Uterus (tissue), 4 donors: ENCODE measurements at places on chromosomes 12 and 14. TPM values are rescaled to one million over a fixed set of nuclear protein-coding genes. Genes with fewer than 3 reads are reported as not detected.
A peak's percentile ranks its signal among the peaks of the same experiment; 100 is the strongest.

The KRT77 gene
- not detected for total RNA-seq

The SERPINA10 gene
- not detected for total RNA-seq

The BBS10 gene
- total RNA-seq, result 18.2 TPM

The MUCL1 gene
- not detected for total RNA-seq

The ADCK1 gene
- total RNA-seq, result 7.1 TPM

The EML5 gene
- total RNA-seq, result 3.4 TPM

The TRIM9 gene
- total RNA-seq, result 2.4 TPM

The APOF gene
- total RNA-seq, result not detected

GRCh38 chr14:95389471-95390011 lies 69.8 kb upstream of the CLMN start:
- H3K4me3 ChIP-seq, result no peak overlapping the region
- H3K36me3 ChIP-seq, result no peaks in the 10 kb centered on the region
- peak overlapping the region; percentile 59 for H3K27ac ChIP-seq
- no peaks in the 10 kb centered on the region for H3K4me1 ChIP-seq
- H3K27me3 ChIP-seq, result no peaks in the 10 kb centered on the region

- no peaks in the 10 kb centered on the region for H3K27me3 ChIP-seq
- H3K27ac ChIP-seq, result no peak overlapping the region
- no peak for DNase-seq
- H3K4me3 ChIP-seq, result no peak overlapping the region
These were observed 22.0 kb upstream of the SRRM4 start for GRCh38 chr12:118959348-118959747.

- H3K4me1 ChIP-seq, result no peaks in the 10 kb centered on the region
- no peak overlapping the region for H3K27ac ChIP-seq
- H3K4me3 ChIP-seq, result no peak overlapping the region
- DNase-seq, result no peak
- no peaks in the 10 kb centered on the region for H3K36me3 ChIP-seq
These were observed 1196.5 kb downstream of the GALC start for GRCh38 chr14:86796221-86797074.

GRCh38 chr12:49079793-49080192 lies 10.0 kb upstream of the RHEBL1 start:
- no peak for DNase-seq
- H3K27me3 ChIP-seq, result no peaks in the 10 kb centered on the region
- H3K27ac ChIP-seq, result no peak overlapping the region
- no peaks in the 10 kb centered on the region for H3K4me1 ChIP-seq

- H3K4me1 ChIP-seq, result no peaks in the 10 kb centered on the region
- DNase-seq, result no peak
- no peak overlapping the region for H3K4me3 ChIP-seq
- no peaks in the 10 kb centered on the region for H3K36me3 ChIP-seq
- no peak overlapping the region for H3K27ac ChIP-seq
These were observed 158.7 kb downstream of the METTL25 start for GRCh38 chr12:82517027-82517426.

DNA sequence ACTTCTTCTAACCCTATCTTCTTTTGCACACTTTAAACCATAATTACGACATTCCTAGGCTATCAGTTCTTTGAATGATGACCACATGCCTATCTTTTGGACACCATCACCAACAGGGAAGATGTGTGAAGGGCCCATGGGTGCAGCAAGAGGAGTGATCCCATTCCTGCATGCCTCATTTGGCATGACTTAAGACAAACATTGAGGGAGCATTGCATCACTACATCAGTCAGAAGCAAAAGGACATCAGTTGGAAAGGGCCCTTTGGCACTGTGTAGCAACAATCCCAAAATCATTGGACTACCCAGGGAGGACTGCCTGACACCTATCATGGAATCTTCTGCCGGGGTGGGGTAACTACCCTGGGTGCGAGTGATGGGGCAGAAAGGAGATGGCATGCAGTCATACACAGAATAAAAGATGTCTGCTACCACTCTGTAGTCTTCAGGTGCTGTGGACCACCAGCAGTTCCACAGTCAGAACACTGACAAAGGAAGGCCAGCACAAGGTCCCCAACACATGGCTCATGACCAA lies 10.7 kb upstream of the TMBIM6 start:
- H3K4me3 ChIP-seq, result no peak overlapping the region
- H3K27ac ChIP-seq, result no peak overlapping the region
- no peaks in the 10 kb centered on the region for H3K36me3 ChIP-seq
- H3K4me1 ChIP-seq, result no peaks in the 10 kb centered on the region
- no peaks in the 10 kb centered on the region for H3K27me3 ChIP-seq

GRCh38 chr12:124571556-124571955 lies 4.1 kb upstream of the NCOR2 start:
- no peak overlapping the region for H3K27ac ChIP-seq
- H3K27me3 ChIP-seq, result no peaks in the 10 kb centered on the region
- no peak for DNase-seq
- H3K36me3 ChIP-seq, result no peaks in the 10 kb centered on the region
- H3K4me1 ChIP-seq, result peaks cover 14% of the 10 kb centered on the region

DNA sequence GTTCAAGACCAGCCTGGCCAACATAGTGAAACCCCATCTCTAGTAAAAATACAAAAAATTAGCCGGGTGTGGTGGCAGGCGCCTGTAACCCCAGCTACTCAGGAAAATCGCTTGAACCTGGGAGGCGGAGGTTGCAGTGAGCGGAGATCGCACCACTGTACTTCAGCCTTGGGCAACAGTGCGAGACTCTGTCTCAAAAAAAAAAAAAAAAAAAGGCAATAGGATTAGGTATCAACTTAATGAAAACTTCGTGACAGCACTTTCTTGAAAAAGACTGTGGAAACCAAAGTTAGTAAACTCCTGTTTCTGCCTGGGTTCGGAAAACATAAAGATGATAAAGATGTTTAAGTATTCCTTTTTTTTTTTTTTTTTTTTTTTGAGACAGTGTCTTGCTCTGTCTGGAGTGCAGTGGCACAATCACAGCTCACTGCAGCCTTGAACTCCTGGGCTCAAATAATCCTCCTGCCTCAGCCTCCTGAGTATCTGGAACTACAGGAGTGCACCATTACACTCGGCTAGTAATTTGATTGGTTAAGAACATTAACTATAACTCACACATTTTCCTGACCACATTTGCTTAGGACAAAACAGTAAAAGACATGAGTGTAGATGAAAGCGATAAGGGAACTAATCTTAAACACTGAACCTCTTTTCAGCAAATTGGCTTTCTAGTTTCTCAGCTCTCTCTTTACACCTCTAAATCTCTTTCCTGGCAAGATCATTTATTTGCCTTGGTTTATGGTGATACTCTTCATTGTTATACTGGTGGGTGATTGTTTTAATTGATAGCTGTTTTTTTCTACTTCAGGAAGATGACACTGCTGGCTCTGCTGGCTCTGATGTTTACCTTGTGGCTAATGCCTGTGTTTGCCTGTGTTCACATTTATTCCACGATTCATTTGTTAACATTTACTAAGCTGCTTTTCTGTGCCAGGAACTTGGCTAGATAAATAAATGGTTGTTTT lies 15.8 kb downstream of the HIF1A start:
- no peak overlapping the region for H3K27ac ChIP-seq
- H3K4me1 ChIP-seq, result no peaks in the 10 kb centered on the region
- H3K4me3 ChIP-seq, result no peak overlapping the region
- DNase-seq, result no peak
- no peaks in the 10 kb centered on the region for H3K36me3 ChIP-seq
- H3K27me3 ChIP-seq, result no peaks in the 10 kb centered on the region

DNA sequence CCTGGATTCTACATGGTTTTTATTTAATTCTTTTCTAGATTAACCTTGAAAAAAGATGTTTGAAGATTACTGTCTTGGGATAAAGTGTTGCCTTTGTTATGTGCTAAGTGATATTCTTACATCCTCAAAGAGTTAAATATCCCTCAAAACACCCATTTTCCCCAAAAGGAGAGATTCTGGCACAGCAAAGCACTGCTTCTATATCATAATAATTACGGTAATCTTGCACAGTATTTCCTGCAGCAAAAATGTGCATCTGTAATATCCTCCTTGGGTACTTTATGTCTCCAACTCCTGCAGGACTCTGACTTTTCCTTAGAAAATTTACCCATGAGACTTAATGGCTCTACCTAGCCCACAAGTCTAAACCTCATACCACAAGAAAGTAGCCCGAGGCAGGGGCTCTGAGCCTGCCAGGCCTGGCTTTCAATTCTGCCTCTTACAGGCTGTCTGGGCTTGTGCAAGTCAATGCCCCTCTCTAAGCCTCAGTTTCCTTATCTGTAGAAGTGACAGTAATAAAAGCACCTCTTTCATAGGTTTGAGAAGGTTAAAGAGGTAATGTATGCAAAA lies 45.8 kb downstream of the SVOP start:
- no peak overlapping the region for H3K27ac ChIP-seq
- no peak overlapping the region for H3K4me3 ChIP-seq
- no peaks in the 10 kb centered on the region for H3K4me1 ChIP-seq
- H3K36me3 ChIP-seq, result no peaks in the 10 kb centered on the region

DNA sequence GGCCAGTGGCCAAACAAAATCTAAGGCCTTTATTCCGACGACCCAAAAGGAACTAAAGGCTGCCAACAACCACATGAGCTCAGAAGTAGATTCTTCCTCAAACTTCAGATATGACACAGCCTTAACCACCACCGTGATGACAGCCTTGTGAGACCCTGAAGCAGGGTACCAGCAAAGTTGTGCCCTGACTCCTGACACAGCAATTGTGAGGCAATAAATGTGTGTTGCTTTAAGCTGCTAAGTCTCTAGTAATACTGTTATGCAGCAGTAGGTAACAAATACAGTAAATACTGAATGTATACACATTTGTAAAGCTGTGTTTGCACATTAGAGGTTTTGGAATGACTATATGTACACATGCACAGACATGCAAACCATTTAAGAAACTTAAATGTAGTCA lies 10.7 kb upstream of the SLC6A13 start:
- H3K4me1 ChIP-seq, result no peaks in the 10 kb centered on the region
- H3K36me3 ChIP-seq, result no peaks in the 10 kb centered on the region
- no peaks in the 10 kb centered on the region for H3K27me3 ChIP-seq

- no peak for DNase-seq
- no peak overlapping the region for H3K27ac ChIP-seq
- H3K4me1 ChIP-seq, result no peaks in the 10 kb centered on the region
- H3K27me3 ChIP-seq, result no peaks in the 10 kb centered on the region
These were observed 27.0 kb downstream of the SENP1 start for GRCh38 chr12:48078901-48079300.

DNA sequence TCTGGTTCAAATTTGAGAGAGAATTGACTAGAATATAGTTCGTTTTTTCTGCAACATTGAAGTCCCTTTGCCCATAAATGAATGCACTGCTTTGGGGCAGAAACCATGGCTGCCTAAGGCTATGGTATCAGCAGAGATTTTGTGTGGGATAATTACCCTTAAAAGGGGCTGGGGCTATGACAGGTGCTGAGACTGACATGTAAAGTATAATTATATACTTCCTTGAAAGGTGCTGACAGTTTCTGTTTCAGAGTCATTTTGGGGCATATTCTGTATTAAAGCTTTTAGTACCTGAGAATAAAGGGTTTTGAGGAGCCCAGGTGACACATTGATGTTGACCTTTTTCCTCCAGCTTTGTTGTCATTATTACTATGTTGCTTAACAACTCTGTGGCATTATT lies 150.3 kb upstream of the PTPRQ start:
- no peaks in the 10 kb centered on the region for H3K36me3 ChIP-seq
- no peaks in the 10 kb centered on the region for H3K27me3 ChIP-seq
- DNase-seq, result no peak
- no peaks in the 10 kb centered on the region for H3K4me1 ChIP-seq

GRCh38 chr12:13599176-13599575 lies 382.2 kb downstream of the GRIN2B start:
- H3K27me3 ChIP-seq, result no peaks in the 10 kb centered on the region
- no peaks in the 10 kb centered on the region for H3K4me1 ChIP-seq
- H3K27ac ChIP-seq, result no peak overlapping the region
- no peak overlapping the region for H3K4me3 ChIP-seq
- no peak for DNase-seq

GRCh38 chr14:68282479-68283377 lies 463.1 kb downstream of the RAD51B start:
- peak overlapping the region; percentile 75 for H3K27ac ChIP-seq
- H3K27me3 ChIP-seq, result no peaks in the 10 kb centered on the region
- no peak for DNase-seq
- peaks cover 27% of the 10 kb centered on the region for H3K4me1 ChIP-seq
- H3K4me3 ChIP-seq, result no peak overlapping the region

GRCh38 chr12:79954037-79954610 lies 19.2 kb upstream of the PPP1R12A start:
- no peaks in the 10 kb centered on the region for H3K4me1 ChIP-seq
- no peaks in the 10 kb centered on the region for H3K36me3 ChIP-seq
- no peak overlapping the region for H3K27ac ChIP-seq
- H3K4me3 ChIP-seq, result no peak overlapping the region

DNA sequence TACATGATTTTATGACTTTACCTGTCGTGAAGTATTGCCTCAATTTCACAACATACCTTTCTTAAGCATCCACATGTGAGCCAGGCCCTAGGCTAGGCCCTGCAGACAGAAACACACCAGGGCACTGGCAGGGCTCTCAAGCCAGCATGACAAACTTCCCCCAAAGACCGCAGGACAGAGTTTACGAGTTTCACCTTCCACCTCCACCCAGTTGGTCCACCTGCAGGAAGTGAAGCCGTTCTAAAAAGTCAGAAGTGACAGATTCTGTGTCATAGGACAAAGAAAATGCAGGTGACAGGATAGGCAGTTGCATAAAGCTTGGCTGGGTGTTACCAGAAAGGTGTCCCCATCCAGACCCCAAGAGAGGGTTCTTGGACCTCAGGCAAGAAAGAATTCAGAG lies 382.3 kb downstream of the PCNX1 start:
- DNase-seq, result no peak
- no peak overlapping the region for H3K4me3 ChIP-seq
- H3K4me1 ChIP-seq, result no peaks in the 10 kb centered on the region
- no peaks in the 10 kb centered on the region for H3K27me3 ChIP-seq
- no peak overlapping the region for H3K27ac ChIP-seq

GRCh38 chr14:77219591-77219990 lies 38.0 kb downstream of the TMEM63C start:
- no peaks in the 10 kb centered on the region for H3K27me3 ChIP-seq
- no peak overlapping the region for H3K27ac ChIP-seq
- H3K4me3 ChIP-seq, result no peak overlapping the region
- no peak for DNase-seq
- no peaks in the 10 kb centered on the region for H3K4me1 ChIP-seq

- no peaks in the 10 kb centered on the region for H3K36me3 ChIP-seq
- DNase-seq, result no peak
- no peak overlapping the region for H3K27ac ChIP-seq
- H3K4me3 ChIP-seq, result no peak overlapping the region
- no peaks in the 10 kb centered on the region for H3K4me1 ChIP-seq
These were observed 192.9 kb downstream of the PRKD1 start for GRCh38 chr14:29734732-29735131.
